ENCODE measurements at places on chromosomes 6 and 20.

DNA sequence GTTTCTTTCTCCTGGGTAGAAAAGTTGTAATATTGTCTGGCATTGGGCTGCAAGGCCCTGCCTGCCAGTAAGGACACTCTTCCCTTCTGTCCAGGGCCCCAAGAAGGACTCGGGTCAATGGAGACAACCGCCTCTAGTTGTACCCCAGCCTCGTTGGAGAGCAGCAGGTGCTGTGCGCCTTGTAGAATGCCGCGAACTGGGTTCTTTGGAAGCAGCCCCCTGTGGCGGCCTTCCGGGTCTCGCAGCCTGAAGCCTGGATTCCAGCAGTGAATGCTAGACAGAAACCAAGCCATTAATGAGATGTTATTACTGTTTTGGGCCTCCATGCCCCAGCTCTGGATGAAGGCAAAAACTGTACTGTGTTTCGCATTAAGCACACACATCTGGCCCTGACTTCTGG lies 37.0 kb downstream of the PLCG1 start:
- peak; percentile 50 for DNase-seq

DNA sequence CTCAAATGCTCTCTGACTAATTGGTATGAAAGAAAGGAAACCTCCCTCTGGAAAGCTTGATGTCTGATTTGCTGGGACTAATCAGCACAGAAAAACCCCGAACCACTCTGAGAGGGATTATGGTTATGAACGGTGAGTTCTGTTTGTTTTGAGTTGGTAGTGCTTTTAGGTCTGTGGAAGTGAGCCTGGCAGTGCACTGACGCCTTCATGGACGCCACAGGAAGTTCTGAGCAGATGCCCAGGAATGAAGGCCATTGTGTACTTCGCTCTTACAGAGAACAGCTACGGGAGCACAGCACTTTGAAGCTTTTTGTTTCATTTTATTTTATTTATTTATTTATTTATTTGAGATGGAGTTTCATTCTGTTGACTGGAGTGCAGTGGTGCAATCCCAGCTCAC lies 754.1 kb downstream of the QKI start:
- DNase-seq = no peak

DNA sequence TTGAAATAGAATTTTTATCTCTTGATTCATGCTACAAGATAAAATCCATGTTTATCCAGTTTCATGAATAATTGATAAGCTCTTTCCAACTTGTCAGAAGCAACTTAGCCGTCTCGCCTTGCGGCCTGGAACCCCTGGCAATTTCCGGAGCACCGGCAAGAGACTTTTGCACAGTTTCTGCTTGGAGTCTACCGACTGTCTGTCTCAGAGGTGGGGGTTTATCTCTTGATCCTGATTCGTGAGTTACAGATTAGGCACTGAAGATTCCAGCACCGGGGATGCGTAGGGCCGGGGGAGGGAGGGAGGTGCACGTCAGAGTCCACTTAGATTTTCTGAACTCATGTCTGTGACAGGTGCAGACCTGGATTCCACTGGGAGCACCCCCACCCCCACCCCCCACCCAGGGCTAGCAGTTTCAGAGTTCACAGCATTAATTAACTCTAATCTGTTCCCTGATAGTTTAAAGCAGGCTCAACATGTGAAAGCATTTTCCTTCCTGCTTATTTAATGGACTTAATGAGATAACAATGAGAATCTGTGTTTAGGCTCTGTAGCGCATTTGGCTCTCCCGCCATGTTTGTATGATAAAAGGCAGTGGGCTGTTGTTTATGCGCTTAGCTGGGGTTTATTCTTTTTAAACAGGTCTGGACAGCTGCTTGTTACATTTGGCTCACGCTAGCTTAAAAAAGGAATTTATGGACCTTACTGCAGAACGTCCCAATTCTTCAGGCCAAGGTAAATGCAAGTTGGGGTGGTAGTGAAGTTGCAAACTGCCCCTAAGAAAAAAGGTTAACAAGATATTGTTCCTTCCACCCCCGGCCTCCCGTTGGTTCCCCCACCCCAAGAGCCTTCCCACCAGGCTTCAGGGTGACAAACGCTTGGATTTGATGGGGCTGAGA lies 8.1 kb upstream of the APCDD1L start:
- DNase-seq = no peak

GRCh38 chr6:55492259-55492658 lies 86.7 kb downstream of the HMGCLL1 start:
- no peak for DNase-seq

DNA sequence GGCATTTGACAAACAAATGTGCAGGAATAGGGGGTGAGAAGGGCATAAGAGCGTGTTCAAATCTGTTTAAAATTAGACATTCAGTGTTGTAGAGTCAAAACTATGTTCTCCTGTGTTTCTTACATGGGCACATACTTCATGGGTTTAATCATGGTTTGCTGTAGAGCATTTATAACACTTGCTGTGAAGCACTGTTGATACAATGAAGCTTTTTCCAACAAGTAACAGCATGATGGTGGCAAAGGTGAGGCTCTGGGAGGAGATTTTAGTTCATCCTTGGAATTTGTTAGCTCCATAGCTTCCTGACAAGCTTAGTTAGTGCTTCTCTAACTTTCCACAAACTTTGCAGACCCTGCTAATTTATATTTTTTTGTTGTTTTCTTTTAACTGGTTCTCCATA lies 900.7 kb downstream of the TFAP2A start:
- no peak for DNase-seq

GRCh38 chr6:159823953-159824352 lies 23.9 kb downstream of the PNLDC1 start:
- peak; percentile 39 for DNase-seq

- DNase-seq = no peak
Measured at GRCh38 chr20:48532028-48532427, 295.8 kb downstream of the PREX1 start.

- no peak for DNase-seq
Measured at GRCh38 chr6:137092018-137092417, 47.3 kb upstream of the IL20RA start.

- DNase-seq = no peak
Measured at GRCh38 chr20:34305333-34306230, 2.4 kb upstream of the AHCY start.

- no peak for DNase-seq
Measured at GRCh38 chr20:10502098-10502526, 67.0 kb downstream of the SLX4IP start.

GRCh38 chr6:129269076-129269475 lies 386.1 kb downstream of the LAMA2 start:
- no peak for DNase-seq

- no peak for DNase-seq
Measured at GRCh38 chr6:24430086-24430485, 27.4 kb downstream of the MRS2 start.

DNA sequence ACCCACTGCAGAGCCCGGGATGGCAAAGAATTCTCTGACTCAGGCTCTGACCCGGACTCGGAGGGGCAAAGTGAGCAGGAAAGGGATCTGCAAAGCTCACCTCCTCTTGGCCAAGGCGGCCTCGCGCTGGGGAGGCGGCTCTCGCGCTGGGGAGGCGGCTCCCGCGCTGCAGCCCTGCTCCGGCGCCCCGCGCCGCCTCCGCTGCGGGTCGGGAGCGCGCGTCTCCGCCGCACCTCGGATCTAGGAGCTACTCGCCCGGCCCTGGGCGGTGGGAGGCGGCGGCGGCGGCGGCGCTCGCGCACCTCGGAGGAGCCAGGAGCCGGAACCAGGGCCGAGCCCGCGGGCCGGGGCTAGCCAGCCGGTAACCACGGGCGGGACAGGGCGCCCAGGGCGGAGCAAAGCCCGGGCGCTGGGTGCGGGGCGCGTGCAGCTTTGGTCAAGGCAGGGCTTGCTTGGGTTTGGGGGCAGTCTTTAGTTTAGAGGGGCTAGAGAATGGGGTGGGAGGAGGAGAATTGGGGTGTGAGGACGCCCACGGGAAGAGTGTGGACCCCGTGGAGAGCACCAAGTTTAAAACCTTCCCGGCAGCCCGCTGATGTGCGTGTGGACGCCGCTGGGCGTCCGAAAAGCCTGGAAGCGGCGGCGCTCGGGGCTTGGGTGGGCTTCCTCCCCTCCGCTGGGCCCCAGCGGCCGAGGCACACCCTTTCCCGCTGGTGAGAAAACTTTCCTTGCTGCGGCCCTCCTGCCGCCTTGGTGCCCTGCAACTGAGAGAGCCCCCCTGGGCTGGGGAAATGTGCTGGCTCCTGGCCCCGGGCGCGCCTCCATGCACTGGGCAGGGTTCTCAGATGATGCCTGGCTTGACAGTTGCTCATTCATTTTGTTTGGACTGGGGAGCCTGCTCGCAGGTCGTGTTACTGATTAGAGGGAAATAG lies at the start of gene MRAP2:
MRAP2 (plus strand) TSS at position 250 of the 929 bp plus-strand sequence. CDS start 21,547 bp downstream, outside the sequence.
- DNase-seq = no peak

DNA sequence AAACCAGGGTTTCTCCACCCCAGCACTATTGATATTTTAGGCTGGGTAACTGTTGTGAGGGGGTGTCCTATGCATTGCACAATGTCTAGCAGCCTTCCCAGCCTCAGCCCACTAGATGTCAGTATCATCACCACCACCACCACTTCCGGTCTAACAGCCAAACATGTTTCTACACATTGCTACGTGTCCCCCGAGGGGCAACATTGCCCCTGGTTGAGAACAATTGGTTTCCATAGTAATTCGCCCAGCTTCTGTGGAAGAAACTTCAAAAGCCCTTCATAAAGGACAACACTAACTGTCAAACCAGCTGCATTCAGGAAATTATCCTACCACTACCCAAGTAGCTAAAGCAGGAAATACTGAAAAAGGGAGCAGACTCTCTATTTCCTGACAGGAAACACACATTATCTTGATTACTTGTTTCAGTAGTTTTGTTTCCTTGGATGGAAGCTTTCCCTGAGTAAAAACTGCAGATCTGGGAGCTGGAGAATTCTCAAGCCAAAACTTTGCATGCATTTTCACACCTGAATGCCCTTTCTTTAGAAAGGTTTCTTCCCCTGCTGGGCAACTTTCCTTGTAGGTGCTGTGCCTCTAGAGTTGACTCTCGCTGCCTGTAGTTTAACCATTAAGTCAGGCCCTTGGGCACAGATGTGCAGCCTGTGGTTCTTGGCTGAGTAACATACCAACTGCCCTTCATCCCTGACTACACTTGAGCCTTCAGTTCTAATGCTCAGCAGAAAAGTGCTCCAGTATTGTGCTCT lies 23.6 kb downstream of the PKHD1 start:
- DNase-seq = no peak

- no peak for DNase-seq
Measured at GRCh38 chr6:38566295-38567030, 73.3 kb downstream of the BTBD9 start.

DNA sequence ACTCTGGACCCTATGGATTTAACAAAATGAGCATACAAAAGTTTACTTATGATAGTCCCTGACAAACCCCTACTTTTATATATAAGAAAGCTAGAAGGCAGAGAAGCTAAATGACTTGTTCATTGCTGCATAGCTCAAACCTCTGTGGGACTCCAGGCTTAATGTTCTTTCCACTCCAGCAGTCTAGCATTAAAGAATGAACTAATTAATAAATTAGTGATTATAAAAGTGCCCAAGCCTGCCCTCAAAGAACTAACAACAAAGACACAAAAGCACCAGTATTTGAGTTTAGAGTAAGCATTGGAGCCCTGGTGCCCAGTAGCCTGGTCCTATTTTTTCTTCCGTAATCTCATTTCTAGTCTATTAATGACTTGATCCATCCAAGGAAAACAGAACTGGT lies 59.9 kb downstream of the LAMA4 start:
- DNase-seq = no peak
